ENCODE measurements at places on chromosomes 3 and 15.

GRCh38 chr15:36643551-36643950 lies 64.1 kb downstream of the CDIN1 start:
- no peak for DNase-seq

DNA sequence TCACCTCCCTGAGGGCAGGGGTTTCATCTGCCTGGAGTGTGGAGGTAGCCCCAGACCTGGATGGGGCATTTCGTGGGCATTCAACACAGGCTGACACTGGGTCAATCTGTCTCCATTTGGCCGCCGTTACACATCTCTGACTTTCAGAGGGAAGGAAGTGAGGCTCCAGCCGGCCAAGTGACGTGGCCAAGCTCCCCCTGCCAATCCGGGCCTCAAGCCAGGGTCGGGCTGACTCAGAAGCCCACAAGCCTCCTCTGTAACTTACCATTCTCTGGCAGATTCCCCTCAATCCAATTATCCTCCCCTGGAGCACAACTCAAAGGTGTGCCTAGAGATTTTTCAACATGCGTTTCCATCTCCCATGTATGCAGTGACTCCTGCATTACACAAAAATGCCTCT lies 227.6 kb downstream of the KLF13 start:
- DNase-seq, result no peak

DNA sequence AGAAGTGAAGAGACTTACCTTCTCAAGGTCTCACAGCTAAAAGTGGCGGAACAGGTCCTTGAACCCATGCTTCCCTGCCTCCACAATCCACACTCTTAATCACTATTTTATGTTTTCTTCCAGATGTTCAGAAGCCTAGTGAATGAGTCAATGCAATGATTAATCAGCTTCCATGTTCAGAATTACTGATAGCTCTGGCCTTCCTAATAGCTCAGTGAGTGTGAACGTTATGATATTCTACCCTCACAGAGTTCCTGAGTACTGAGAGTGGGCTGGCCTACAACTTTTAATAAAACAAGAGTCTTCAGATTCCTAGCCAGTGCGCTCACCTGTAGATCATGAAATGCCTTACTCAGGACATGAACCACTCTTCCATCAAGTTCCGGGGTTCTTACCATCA lies 443.0 kb upstream of the ADAMTS9 start:
- no peak for DNase-seq

- no peak for DNase-seq
These were observed 629 bp upstream of the NOX5 start for GRCh38 chr15:69013726-69014406.

GRCh38 chr15:58882243-58882642 lies 51.2 kb downstream of the SLTM start:
- no peak for DNase-seq

Data from activated T-cell treated with anti-CD3 and anti-CD28 coated beads, Interleukin-2, amount 50 U/mL, for 1 hour (primary cell).